ENCODE measurements at places on chromosomes 11 and 22. TPM values are rescaled to one million over a fixed set of nuclear protein-coding genes. Genes with fewer than 3 reads are reported as not detected.
A peak's percentile ranks its signal among the peaks of the same experiment; 100 is the strongest.

Gene C11orf87
- total RNA-seq = 0.19 TPM

DNA sequence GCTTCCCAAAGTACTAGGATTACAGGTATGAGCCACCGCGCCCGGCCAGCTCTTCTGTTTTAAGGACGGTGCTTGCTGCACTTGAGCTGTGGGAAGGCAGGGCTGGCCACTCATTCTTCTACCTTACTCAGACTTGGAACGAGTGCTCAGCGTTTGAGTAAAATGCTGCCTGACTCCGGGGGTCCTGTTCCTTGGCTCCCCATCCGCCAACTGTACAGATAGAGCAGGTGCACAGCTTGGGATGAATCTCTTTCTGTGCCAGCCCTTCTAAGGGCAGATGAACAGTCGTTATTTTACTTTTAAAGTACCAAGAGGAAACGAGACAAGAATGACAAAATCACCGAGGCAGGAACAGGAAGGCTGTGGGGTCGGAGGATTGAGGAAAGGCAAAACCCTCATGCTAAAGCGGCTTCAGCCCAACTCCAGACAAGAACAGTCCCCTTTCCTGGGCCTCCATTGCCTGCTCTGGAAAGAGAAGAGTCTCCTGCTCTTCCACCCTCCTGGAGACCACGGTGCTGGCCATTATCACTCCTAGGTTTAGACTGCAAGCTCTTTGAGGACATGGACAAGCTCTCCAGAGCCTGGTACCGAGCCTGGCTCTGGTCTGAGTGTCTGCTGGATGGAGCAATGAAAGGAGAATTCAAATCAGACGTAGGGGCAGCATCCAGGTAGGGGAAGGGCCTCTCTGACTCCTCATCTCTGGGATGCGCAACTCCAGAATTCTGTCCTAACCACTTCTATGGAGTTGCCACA, 1.1 kb upstream of the SUN2 start:
- H3K27me3 ChIP-seq = no peaks in the 10 kb centered on the region

- H3K27ac ChIP-seq = no peak overlapping the region
- DNase-seq = peak; percentile 32
- no peaks in the 10 kb centered on the region for H3K36me3 ChIP-seq
- H3K4me1 ChIP-seq = peaks cover 2% of the 10 kb centered on the region
These were observed 6.1 kb upstream of the STIM1 start for GRCh38 chr11:3849297-3849874.

DNA sequence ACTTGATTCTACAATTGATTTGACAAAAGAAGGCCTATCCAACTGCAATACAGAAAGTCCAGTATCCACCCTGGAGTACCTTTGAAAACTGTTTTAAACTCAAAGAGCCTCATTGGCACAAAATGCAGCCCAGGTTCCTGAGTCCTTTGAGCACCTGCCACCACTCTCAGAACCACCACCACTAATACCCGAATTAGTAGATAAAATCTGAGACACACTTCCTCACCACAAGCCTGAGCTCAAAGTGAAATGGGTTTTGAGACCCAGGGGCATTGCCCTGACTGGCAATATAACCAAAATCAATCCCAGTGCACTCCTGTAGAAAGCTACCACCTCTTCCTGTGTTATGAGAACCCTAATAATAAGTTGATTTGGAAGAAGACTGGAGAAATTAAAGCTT, 215.7 kb downstream of the CSNK2A3 start:
- no peaks in the 10 kb centered on the region for H3K27me3 ChIP-seq
- no peak for DNase-seq
- no peaks in the 10 kb centered on the region for H3K36me3 ChIP-seq
- no peak overlapping the region for H3K4me3 ChIP-seq
- peaks cover 7% of the 10 kb centered on the region for H3K4me1 ChIP-seq
